ENCODE measurements at places on chromosomes 5 and 9.

- DNase-seq: no peak
These were observed 220.0 kb downstream of the SLC12A2 start for GRCh38 chr5:128303593-128303992.

DNA sequence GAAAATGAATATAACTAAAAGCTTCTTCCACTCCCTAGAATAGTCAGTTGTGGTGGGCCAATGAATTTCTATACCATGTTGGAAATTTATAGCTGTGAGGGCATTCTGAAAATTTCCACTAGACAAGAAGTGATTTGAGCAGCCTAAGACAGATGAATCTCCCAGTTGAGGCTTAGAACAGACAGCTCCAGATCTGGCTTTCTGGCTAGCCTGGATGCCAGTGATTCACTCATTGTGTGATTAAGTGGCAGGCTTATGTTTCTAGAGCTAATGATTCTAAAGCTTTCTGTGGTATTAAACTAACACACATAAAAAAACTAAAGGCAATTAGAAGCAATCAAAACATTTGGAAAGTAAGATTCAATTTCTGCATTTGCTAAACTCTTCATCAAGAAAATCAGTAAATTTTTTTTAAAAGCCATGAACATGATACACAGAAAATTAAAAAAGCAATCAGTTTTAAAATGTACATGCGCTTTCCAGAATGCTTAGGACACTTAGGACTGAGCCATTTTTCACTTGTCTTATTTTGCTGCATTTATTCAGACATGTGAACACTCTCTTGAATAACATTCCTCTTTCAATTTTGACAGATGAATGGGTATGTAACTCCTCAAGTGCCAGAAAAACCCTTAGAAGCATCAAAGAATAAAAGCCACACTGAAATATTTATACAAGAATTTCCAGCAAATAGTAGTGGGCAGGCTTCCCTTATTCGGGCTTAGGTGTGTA lies 100.5 kb upstream of the GNAQ start:
- DNase-seq: no peak

- DNase-seq: no peak
These were observed 202.7 kb upstream of the CDKN2B start for GRCh38 chr9:22211588-22212360.

- no peak for DNase-seq
These were observed 636.5 kb downstream of the TAF11L14 start for GRCh38 chr5:18270635-18271338.

DNA sequence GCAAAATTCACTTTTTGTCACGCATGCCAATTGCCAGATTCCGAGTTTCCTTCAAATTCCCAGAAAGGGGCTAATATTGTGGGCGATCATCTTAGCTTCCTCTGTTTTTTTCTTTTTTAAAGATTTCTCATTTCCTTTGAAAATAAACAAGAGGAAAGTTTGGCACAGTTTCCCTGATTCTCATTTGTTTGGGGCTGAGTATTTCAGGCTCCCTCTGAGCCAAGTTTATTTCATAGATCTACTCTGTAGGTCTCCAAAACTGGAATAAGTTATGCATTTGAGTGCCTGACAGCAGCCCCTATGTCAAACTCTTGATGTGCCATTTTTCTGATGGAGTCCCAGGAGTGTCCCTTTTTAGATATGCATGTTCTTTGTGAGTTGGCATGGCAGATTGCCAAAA lies 1297.2 kb upstream of the WWC1 start:
- DNase-seq: no peak

- DNase-seq: no peak
These were observed 321.7 kb downstream of the SH3GL2 start for GRCh38 chr9:17900606-17901005.

- DNase-seq: peak; percentile 52
These were observed 14.3 kb upstream of the NR4A3 start for GRCh38 chr9:99807276-99807852.

DNA sequence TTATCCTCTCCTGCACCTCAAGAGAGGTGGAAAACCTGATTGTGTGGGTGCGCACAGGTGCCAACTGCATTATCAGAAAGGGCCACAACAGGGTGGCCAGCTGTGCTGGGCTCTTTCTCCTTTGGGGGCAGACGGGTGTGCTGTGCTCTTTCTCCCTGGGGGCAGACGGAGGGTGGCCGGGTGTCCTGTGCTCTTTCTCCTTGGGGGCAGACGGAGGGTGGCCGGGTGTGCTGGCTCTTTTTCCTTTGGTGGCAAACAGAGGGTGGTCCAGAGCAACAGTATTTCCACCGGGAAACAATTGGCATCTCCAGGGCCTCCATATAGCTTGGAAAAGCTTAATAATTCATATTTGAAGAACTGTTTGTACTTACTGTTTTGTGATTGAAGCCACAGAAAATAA lies 6.8 kb downstream of the LMX1B start:
- DNase-seq: no peak

DNA sequence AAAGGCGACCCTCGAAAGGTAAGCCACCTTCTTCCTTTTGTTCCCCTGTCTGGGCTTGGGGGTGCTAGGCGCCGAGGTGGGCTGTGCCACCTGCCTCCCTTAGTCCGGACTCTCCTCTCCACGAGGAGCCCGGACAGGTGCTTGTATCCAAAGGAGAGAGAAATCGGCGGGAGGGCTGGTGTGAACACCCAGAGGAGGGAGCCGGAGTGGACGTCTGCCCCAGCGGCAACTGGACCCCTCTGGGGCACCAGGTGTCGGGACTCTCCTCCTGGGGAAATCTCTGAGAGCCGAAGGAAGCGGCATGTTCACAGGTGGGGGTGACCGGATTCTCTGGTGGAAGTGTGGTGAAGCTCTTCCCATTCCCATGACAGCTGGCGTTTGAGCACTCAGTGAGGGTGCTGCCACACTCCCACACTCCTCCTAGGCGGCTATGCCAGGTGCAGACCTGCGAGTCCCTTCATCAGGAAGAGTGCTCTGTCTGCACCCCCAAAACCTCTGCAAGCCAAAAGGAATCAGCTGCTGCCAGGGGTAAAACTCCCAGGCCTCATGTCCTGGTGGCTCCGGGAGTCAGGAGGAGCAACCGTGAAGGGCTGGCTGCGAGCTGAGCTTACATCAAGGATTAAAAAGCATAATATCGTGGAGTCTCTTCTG lies 921 bp downstream of the KCNIP1 start:
- no peak for DNase-seq

- no peak for DNase-seq
These were observed 8.2 kb downstream of the PRRC2B start for GRCh38 chr9:131402073-131402472.

DNA sequence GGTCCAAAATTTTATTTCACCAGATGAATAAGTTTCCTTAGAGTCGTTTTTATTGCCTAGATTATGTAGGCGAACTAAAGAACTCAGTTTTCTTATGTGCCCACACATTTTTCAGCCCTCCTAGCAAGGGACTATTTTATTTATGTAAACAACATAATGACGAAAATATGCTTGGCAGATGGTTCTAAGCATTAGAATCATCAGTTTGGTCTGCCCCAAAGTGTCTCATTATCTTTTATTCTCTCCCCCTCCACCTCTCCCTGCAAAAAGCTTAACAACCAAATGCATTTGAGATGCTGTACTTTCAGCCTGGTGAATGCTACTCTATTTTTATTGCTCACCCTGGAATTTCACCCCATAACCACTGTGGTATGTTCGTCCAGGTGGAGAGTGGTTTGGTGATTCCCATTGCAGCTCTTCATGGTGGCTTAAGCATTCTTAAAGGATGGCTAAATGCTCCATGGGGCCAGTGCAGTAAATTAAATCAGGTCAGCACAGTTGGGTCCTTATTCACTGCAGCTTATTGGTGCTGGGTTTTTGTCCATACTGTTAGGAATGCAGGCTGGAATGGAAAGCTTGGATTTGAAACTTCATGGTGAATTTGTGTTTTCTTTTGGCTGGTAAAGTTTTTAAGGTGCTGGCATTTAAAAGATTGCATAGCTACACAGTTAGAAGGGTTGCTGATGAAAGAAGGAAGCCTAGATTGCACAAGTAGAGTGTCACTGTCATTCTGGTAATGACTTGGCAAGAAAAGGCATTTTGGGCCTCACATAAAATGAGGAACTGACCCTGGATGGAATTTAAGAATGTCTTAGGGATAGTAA lies 39.2 kb downstream of the TLE4 start:
- no peak for DNase-seq

DNA sequence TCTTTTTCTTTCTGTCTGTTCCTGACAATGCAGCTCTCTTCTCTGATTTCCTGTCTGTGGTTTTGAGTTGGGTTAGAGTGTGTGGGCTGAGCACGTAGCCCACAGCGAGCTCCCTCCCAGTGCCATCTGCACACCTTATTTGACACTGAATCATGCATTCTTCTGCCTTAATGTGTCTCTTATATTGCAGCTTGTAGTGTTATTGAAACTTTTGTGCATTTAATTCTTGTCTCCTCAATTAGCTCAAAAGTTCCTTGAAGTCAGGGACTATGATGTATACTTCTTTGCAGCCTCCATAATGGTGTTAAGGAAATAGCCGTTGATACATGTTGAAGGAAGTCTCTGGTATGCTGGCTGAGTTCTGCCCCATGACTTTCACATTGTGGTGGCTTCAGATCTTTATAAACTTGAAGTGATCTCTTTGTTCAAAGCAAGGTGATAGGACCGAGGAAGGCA lies 576.2 kb upstream of the CLINT1 start:
- no peak for DNase-seq

GRCh38 chr5:103057208-103058130 lies 62.5 kb downstream of the GIN1 start:
- DNase-seq: no peak

GRCh38 chr9:1285526-1285925 lies 235.4 kb downstream of the DMRT2 start:
- DNase-seq: no peak

DNA sequence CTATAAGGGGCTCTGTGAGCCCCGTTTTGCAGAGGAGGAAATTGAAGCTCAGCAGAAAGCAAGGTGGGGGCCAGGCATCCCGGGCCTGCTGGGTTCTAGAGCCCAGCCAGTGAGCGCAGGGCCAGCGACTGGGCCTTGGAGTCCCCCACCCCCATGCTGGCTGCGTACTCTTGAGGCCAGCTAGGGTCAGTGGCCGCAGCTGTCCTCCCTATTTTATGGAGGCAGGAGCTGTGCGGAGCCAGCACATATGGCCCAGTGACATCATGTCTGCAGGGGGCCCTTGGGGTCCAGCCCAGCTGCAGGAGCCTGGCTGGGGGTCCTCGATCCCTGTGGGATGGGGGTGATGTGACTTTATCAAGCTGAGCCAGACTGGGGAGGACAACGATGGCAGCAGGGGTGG lies 71.3 kb downstream of the HMCN2 start:
- no peak for DNase-seq

DNA sequence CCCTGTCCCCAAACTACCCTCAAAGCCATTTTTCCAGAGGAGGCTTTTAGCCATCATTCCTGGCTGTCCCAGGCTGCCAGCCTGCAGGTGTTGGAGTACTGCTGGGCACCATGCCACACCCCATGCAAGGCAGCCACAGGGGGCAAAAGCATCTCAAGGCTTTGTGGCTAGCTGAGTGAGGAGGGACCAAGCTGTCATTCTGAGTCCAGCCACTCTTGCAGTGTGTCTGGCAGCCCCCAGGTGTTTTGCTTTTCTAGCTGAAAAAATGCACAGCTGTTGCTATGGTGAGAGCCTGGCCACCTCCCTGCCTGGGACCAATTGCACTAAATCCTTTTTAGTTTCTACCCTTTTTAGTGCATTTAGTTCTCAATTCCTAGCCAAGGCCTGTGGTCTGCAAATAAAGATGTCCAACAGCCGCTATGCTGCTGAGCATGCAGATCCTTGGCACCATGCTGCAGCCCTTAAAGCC lies 50.4 kb upstream of the PTGS1 start:
- no peak for DNase-seq

DNA sequence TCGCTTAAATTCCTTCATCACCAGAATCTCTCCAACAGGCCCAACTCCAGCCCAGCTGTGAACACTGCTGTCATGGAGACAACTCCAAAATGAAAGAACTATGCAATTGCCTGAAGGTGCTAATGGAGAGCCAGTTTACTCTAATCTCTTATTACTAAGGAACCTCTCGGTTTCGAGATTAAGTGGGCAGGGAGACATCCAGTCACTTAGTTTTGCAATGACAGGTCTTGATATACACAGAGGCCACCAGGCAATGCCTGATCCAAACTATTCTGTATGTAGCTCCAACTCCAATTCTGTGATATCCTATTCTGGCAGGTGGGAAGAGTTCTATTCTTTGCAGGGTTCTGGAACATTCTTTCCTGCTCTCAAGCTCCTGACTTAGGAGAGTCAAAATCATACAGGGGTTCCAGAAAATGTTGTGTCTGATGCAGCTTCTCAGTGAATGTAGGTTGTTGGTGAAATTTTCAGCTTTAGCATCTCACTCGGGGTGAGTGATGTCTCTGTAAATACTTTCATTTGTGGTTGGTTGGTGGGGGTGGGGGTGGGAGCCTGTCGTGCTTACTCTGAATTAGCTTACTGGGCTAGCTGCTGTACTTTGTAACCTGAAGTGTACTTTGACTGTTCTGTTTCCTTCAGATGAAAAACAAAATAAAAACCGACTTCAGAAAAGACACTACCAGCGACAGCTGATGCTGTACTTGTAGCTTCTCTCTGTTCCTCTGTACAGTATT lies 170.9 kb downstream of the PALM2AKAP2 start:
- no peak for DNase-seq

DNA sequence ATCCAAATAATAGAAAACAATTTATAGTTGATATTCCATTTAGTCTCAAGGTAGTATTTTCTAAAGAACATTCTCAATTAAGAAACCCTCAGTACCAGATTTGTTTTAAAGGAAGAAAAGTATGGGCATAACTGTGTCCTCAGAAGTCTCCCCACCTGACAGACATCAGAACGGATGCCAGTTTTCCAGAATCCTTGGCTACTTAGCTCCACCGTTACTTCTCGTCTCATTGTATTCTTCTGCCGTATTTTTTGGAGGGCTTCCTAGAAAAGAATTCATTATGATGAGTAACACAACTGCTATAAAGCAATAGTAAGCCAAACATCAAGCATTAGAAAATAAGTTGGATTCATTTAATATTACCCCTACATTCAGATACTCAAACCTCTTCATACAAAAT lies 67.8 kb downstream of the DROSHA start:
- no peak for DNase-seq

DNA sequence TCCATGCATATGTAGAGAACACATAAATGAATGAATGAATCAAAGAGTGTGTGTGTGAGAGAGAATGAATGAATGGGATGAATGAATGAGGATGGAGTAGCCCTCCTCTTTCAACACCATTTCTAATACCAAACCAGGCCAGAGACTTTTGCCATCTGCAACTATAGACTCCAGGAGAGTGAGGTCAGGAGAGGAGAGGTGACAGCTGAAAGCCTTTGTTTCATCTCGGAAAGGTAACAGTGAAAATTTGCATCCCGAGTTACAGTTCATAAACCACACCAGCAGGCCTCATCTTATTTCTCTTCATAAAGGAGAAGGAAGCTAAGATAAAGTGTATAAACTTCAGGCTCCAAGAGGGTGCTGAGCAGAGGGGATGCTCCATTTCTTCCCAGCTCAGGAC lies 255.3 kb upstream of the KLF4 start:
- no peak for DNase-seq

- DNase-seq: no peak
These were observed 33.7 kb downstream of the CAMK2A start for GRCh38 chr5:150255659-150256409.

DNA sequence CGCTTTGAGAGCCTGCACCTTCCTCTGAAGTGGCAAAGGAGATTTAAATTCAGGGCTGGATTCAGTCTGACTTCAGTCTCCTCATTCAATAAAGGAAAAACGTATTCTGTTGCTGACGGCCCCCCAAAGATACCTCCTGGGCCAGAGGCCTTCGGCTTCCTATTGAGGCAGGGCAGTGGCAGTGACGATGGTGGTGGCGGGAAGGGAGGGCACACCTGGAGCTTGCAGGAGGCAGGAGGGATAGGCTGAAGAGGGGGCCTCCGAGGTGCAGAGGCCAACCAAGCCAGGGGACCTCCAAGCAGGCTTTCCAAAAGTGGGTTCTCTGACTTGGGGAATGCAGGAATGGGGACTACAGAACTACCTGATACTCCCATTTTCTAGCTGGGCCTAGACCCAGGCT lies 15.9 kb downstream of the RNF44 start:
- no peak for DNase-seq

Data from stimulated activated CD4-positive, alpha-beta T cell treated with anti-CD3 and anti-CD28 coated beads, TNF-alpha, amount 100 ng/mL, for 48 hours (primary cell).